ENCODE measurements at places on chromosomes 2 and 18.

- no peak for DNase-seq
Observed at GRCh38 chr2:67854103-67854743, 208.6 kb downstream of the C1D start.

GRCh38 chr18:9926223-9926894 is 12.5 kb downstream of the VAPA start:
- no peak for DNase-seq

- no peak for DNase-seq
Observed at GRCh38 chr2:174613531-174613930, 15.9 kb upstream of the WIPF1 start.

DNA sequence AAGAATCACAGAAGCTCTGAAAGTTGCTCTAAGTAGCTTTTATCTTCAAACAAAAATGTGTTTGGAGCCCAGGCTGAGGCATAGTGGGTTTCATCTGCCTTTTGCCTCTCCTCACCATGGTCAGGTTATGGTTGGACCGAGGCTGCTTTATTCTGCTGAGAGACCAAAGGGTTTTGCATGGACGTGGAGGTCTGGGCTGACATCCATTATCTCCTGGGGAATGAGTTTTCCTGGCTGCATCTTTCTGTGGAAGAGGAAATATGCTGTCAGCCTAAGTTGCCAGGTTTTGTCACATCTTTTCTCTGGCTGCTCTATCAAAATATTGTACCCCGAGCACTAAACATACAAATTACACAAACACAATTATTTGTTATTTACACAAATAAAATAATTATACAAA is 223.2 kb downstream of the LDLRAD4 start:
- DNase-seq: no peak

GRCh38 chr2:155062250-155062921 is 363.9 kb downstream of the KCNJ3 start:
- no peak for DNase-seq

DNA sequence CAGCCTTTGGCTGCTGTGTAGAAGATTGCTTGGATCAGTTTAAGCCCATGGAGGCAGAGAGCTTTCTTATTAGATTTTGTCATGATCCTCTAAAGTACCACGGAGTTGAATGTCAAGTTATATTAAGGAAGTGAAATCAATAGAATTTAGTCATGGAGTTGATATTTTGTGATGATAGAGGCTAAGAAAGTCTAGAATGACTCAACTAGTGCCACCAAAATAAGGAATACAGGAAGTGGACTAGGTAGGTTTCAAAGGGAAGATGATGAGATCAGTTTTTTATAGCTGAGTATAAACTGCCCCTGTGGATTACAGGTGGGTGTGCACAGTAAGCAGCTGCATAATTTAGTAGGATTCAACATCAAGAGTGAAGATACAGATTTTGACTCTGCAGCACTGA is 25.2 kb downstream of the FBXO36 start:
- no peak for DNase-seq

- DNase-seq: no peak
Observed at GRCh38 chr2:84851876-84852275, 29.0 kb downstream of the TRABD2A start.

DNA sequence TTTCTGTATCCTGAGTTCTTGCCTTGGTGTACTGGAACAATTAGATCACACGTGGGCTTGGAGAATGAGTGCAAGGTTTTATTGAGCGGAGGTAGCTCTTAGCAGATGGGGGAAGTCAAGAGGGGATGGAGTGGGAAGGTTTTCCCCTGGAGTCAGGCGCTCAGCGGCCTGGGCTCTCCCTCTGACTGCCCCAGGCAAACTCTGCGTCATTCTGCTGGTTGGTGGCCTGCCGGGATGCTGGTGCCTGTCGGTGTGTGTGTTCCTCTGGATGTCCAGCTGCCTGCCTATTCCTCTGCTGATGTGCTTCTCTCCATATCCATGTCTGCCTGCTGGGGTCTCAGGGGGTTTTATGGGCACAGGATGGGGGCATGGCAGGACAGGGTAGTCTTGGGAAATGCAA is 111.0 kb downstream of the TRIB2 start:
- DNase-seq: no peak

DNA sequence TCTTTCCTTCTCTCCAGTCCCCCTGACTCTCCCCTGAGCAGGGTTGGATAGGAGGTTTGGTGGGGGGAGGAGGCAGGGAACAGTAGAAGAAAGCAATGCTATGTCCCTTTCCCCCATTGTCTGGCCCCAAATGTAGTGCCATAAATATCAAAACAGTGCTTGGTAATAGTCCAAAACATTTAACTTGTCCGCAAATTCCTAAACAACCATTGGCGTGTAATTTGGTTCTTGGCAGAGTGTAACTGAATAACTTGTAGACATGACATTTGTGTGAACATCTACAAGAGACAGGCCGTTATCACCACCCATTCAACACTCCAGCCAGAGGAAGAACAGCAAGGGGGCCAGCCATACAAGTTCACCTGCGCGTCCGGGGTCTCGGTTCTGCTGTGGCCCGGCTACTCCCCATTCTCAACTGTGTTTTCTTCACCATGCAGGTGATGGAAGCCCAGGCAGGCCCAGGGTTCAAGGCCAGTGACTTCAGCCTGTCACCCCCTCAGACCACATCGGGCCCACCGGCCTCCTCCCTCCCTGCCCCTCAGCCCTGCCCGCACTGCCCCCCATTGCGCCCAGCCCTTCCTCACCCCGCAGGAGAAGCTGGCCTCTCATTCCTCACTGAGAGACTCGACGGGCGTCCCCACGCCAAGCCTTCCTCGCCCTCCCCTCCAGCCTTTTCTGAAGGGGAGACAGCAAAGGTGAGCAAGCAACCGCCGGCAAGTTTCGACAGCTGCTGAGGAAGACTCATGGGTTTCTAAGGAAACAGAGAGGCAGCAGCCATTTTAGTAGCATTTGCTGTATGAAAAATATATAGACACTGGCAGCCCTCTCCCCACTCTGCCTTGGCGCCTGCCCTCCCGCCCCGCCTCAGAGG is 699 bp upstream of the RAPGEF4 start:
- no peak for DNase-seq

- no peak for DNase-seq
Observed at GRCh38 chr18:10953672-10954071, 195.7 kb downstream of the PIEZO2 start.

- DNase-seq: no peak
Observed at GRCh38 chr2:10179422-10179821, 56.9 kb downstream of the RRM2 start.

- DNase-seq: no peak
Observed at GRCh38 chr2:11777066-11777782, 30.8 kb downstream of the LPIN1 start.

- no peak for DNase-seq
Observed at GRCh38 chr18:9413576-9413975, 61.7 kb upstream of the RALBP1 start.

DNA sequence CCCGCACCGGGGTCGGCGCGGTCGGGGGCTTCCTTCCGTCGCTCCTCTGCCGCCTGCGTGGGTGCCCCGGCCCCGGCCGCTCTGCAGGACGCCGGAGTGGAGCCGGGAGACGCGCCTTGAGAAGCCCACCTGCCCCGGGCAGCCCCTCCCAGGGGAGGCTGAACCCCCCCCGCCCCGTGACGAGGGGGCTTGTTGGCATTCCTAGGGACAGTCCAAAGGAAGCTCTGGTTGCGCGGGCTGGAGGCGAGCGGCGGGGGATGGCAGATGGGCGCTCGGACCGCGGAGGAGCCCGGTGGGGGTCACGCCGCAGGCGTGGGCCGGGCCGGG is 133.5 kb upstream of the MGAT5 start:
- DNase-seq: no peak

DNA sequence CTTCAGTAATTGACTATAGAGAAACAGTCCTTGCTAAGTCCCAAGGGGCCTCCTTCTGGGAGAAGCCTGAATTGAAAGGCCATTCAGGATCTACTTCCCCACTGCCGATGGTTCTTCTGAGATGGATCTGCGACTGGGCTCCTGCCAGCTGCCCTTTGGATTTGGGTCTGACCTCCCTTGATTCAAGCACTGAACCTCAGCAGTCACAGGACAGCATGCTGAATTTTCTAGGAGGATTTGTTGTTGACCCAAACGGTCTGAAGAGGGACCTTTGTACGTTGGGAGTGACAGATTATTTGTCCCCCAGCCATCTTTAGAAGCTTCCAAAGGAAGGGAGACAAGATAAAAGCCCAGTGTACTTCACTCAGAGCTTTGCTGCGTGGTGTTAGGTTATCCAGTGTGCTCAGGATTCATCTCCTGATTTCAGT is 67.1 kb downstream of the NXPH2 start:
- DNase-seq: no peak

DNA sequence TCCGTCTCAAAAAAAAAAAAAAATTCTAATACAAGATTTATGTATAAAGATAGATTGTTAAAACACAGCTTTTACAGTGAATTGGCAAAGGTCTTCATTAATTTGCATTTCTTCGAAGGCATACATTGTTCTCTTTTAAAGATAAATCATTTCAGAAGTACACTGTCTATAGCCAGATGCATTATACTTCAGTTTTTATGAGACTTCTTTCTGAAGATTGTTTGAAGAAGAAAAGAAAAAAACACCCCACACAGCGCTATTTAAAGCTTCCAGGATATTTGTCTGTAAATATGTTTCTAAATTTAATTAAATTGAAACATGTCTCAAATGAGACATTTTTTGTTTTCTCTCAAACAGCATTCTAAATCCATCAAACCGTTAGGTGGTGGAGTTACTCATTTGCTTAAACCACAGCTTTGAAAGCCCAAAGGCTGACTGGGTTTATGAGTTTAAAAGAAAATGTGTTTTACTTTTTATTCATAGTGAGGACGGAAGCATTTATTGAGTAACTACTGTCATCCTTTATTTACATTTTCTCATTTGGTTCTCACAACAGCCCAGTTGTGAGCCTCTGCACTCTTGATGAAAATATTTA is 42.4 kb upstream of the C1GALT1C1L start:
- DNase-seq: no peak

DNA sequence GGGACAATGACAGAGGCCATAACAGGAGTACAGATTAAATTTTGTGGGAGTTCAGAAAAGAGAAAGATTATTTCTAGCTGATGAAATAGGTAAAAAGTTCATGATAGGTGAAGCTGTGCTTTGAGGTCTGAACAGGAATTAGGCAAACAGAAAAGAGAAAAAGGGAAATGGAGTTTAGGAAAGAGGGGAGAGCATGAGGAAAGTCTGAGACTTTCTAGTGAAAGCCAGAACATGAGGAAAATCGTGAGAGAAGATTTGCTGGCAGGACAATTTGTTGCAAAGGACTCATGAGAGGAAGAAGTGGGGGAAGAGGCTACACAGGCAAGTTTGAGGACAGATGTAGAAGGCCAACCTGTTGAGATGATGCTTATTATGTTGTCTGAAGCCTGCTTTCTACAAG is 6.3 kb upstream of the CHN1 start:
- no peak for DNase-seq

DNA sequence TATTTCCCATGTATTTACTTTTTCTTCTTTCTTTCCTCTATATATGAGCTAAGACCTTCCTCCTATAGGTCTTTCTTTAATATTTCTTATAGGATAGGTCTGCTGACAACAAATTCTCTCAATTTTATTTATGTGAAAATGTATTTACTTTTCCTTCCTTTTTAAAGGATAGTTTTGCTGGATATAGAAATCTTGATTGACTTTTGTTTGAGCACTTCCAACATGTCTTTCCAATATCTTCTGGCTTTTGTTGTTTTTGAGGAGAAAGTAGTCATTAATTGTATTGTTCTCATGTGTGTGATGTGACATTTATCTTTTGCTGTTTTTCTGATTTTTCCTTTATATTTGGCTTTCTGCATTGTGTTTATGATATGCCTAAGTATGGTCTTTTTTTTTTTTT is 28.9 kb upstream of the FBLN7 start:
- DNase-seq: no peak

DNA sequence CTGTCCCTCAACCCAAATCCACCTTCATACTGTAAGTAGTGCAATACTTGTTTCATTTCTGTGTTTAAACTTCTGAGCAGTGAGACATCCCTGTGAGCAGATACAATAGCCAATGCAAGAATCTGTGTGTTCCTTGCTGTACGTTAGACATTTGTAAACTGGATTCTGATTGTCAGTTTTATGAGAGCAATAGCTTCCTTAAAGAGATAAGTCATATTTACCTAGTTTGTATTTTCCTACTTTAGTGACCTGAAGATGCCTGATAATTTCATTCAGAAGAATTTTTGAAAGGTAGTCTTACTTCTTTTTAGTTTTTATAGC is 90.7 kb downstream of the DPP4 start:
- DNase-seq: no peak

DNA sequence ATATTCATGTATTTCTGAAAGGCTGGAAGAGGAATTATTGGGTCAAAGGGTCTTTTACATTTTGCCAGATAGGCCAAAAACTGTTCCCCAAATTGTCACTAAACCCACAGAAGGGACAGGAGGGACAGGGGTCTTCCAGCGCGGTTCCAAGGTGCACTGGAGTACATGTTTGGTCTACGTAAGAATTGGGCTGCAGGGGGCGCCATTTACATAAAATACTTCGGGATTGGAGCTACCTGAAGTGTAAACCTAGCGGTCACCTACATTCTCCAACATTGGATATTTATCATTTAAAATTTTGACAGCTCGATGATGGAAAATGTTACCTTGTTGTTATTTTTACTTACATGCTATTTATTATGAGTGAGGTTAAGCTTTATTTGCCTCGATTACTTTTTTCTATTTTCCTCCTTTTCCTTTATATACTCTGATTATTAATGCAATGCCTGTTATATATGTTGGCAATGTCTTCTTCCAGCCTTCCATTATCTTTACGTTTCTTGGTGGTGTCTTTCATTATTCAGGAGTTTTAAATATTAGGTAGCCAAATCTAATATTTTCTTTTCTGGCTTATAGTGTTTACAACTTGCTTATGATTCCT is 43.0 kb upstream of the RAB6C start:
- DNase-seq: no peak
